ENCODE measurements at places on chromosomes 13 and 19.

DNA sequence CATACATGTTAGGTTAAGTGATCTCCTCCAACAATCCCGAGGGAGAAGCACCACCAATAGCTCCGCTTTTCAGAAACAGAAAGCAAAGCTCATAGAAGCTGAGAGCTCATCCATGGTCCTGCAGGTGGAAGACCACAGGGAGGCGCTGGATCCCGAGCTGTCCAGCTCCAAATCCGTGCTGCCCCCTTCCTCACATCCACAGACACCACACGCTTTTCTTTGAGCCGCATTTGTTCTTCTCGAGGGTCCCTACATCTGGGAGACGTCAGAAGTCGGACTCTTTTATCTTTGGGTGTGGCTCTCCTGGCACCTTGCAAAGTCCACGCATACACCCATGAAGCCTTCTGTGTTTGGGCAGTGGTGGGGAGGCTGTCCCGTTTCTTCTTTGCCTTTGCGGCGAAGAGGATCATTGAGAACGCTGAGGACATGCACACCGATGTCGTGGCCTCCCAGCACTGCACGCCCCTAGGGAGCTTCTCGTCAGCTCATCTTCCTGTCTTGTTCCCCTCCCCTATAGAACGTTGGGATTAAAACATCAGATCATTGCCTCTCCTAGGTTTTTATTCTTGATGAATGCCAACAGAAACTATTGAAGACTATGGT, 184.8 kb downstream of the TEX29 start:
- DNase-seq, result no peak

GRCh38 chr19:16106121-16106520, 5.6 kb upstream of the RAB8A start:
- no peak for DNase-seq

- DNase-seq, result no peak
These were observed 237.5 kb downstream of the COG6 start for GRCh38 chr13:39892721-39893685.

GRCh38 chr19:50723735-50724521, 764 bp downstream of the CLEC11A start:
- DNase-seq, result no peak

GRCh38 chr19:49335071-49335783, at the start of gene CD37:
TSS of gene CD37 (plus strand) at chr19:49335406. CDS start at chr19:49335541, 135 bp downstream.
- DNase-seq, result no peak

- no peak for DNase-seq
These were observed 8.3 kb downstream of the GTF3A start for GRCh38 chr13:27432611-27433210.

GRCh38 chr19:57675881-57676280, 5.9 kb upstream of the ZNF551 start:
- DNase-seq, result no peak

- no peak for DNase-seq
These were observed 130.6 kb upstream of the SOX1 start for GRCh38 chr13:111936267-111936925.

- no peak for DNase-seq
These were observed 73.9 kb upstream of the GPR183 start for GRCh38 chr13:99380921-99381645.

GRCh38 chr19:15296353-15296752, 36.0 kb downstream of the BRD4 start:
- no peak for DNase-seq

GRCh38 chr19:44002212-44002565, 568 bp upstream of the ZNF230 start:
- DNase-seq, result no peak

GRCh38 chr13:99377641-99378040, 70.4 kb upstream of the GPR183 start:
- no peak for DNase-seq

- DNase-seq, result no peak
These were observed 2.7 kb downstream of the PLEKHF1 start for GRCh38 chr19:29667901-29668341.

DNA sequence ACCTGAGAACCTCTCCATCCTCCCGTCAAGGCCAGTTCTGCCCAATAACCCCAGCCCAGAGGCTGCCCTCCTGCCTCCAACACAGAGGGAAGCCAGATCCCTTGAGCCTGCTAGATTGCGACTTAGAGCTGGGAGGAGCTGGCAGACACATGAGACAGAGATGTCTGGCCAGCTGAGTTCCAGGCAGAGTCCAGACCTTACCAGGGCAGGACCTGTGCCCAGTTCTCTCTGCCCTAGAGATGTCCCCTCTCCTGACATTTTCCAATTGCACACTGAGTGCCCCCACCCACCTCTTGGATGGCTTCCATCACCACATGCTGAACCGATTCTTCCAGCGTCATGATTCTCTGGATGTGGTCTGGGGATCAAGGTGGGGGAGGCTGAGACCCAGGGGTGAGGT, 3.0 kb downstream of the HOOK2 start:
- no peak for DNase-seq

DNA sequence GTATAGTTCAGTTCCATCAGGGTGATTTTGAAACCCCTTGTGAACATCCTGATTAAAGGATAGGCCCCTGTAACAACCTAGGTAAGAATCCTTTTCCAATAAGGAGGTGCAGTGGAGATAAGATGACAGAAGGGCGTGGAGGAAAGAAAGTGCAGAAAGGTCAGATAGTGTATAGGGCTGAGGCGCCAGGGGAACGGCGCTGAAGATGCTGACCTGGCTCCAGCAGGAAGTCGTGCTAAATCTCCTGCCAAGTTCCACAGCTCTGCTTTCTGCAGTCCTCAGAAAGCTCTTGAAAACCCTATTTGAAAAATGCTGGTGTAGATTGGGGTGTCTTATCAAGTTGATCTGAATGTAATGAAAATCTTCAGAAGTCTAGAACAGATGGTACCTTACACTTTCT, 221.7 kb downstream of the COG6 start:
- DNase-seq, result no peak

DNA sequence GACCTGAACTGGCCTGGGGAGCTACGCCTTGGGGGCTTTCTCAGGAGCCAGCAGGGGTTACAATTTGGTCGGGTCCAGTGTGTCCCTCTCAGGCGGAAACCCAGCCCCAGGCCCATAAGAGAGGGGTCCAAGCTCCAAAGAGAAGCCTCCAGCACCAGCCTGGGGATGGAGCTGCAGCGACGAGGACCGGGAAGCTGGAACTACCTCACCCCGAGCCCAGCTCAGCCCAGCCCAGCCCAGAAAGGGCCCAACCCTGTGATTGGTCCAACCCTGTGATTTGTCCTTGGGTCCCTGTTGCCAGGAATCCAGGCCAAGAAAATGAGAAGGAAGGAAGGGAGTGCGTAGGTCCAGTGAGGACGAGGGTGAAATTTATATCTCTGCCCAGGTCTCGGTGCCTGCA, 24.1 kb downstream of the CLEC4M start:
- DNase-seq, result no peak

GRCh38 chr19:10279737-10280442, 6.9 kb upstream of the ICAM4 start:
- no peak for DNase-seq

DNA sequence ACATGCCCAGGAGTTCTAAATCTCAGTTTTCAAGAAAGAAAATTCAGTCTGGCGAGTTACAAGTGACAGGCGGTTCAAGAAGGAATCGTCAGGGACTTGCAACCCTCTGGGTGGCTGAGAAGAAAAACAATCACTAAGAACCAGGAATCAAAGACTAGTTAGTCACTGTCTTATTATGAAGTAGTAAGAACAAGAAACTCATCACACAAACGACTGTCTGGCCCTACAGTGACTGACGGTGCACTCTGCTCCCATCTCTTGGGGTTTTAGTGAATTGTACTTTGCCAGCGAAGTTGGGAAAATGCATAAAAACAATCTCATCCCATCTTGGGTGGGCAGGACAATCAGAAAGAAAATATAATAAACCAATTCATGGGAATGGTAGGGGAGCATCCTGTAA, 63.7 kb upstream of the SACS start:
- DNase-seq, result no peak

GRCh38 chr19:23822735-23823134, 64.0 kb upstream of the ZNF681 start:
- no peak for DNase-seq

GRCh38 chr19:17346109-17346671, 8.8 kb downstream of the GTPBP3 start:
- DNase-seq, result no peak

- DNase-seq, result no peak
These were observed 43.7 kb upstream of the ENOX1 start for GRCh38 chr13:43830497-43830881.

DNA sequence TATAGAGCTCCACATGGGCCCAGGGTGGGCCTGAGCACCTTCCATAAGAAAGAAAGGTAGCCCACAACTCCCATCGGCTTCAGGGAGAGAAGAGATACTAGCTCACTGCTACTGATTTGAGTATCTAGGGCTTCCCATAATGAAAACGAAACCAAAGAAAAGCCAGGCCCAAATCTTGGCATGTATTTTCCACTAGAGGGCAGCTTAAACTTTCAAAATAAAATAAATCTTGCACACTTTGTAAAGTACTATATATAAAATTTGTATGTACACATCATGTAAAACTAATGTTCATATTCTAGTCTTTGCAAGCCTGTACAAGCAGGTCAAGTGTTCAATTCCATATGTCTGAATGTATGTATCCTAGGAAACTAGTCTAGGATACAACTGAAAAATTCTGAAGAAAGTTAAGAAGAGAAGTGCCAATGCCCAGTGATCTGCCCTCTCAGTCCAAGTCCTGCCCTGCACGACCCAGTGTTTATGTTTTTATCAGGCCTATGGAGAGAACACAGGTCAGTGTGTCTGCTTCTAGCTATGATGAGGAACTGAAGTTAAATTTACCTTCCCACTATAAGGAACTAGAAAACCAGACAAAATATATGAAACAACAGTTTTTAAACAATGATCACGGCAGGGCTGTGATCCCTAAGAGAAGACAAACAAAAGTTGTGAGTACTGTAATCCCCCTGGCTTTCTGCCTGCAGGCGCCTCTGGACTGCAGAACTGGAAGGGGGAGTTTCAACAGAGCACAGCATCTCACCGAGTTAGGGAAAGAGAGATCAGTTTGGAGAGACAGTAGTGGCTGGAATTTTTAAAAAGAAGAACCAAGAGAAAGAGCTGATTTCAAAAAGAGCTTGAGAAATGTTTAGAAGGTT, 475.7 kb downstream of the UQCRFS1 start:
- no peak for DNase-seq

- no peak for DNase-seq
These were observed 67.0 kb downstream of the LATS2 start for GRCh38 chr13:20994441-20994821.

Measured in non-pigmented ciliary epithelial cell (primary cell).